Fibroblast of the aortic adventitia (primary cell): ENCODE measurements at places on chromosomes 16 and 17. TPM values are rescaled to one million over a fixed set of nuclear protein-coding genes. Genes with fewer than 3 reads are reported as not detected.

- peak; percentile 88 for DNase-seq
Measured at GRCh38 chr17:49031965-49032928, 35.1 kb downstream of the IGF2BP1 start.

GRCh38 chr16:78513838-78514237, 414.4 kb downstream of the WWOX start:
- no peak for DNase-seq

GRCh38 chr17:72700226-72700625, 392.3 kb downstream of the SLC39A11 start:
- DNase-seq = no peak

DNA sequence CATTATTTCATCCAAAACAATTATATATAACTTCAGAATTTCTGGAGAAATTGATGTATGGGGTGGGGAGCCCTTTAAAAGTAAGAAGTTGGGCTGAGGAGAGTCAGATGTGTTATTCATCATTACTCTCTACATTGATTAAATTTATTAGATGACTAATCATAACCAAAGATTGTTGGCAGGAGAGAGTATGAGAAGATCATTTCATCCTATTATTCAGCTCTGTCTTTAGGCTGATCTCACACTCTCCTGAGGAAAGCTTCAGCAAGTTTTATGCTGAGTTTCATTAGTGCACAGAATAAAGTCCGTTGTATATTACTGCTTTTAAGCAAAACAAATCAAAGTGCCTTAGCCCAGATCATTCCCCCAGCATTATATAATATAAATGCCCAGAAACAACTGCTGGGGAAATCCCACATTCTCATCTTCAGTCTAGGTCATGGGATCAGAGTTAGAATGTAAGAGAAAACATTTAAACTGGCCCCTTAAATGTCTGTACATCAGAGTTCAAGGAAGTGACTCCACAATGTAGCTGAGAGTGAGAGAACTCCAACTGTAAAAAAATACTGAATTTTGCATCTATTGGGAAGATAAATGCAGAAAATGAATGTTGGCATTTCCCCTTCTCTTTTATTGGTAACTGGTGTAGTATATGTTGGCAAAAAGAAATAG, 130.1 kb upstream of the HLF start:
- peak; percentile 8 for DNase-seq

Gene CYLD
- 41.3 and 62.6 TPM in 2 replicates for total RNA-seq

DNA sequence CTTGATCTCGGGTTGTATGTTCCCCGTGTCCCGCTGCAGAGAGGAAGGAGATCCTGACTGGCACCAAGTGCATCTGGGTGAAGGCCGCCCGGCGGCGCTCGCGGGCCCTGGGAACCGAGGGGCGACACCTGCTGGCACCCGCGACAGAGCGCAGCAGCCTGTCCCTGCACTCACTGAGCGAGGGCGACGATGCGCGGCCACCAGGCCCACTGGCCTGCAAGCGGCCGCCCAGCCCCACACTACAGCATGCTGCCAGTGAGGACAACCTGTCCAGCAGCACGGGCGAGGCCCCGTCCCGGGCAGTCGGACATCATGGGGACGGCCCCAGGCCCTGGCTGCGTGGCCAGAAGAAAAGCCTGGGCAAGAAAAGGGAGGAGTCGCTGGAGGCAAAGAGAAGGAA, 7.5 kb downstream of the BTBD17 start:
- DNase-seq = no peak
